Hematopoietic multipotent progenitor cell treated with erythropoietin and hydrocortisone succinate and interleukin-3 and kit ligand, for 8 days (in vitro differentiated cells): ENCODE measurements at places on chromosomes 3 and 15.

GRCh38 chr3:133464573-133464972 lies 64.7 kb downstream of the BFSP2 start:
- DNase-seq: peak; percentile 42

DNA sequence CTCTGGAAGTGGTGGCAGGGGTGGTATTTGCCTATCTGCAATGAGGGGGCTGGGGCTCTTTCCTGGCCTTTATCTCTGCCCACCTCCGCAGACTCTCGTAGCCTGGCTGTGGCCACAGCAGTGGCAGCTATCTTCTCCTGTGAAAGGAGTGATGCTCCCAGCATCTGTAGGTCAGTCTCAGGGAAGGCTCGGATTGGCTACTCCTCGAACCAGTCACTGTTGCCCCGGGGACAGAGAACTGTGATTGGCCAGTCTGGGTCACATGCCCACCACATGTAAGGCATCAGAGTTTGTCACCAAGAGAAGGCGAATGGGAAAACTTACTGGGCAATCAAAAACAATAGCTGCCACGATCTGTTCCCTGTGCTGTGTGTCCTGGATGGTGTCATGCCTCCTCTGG lies 30.1 kb upstream of the FGD5 start:
- DNase-seq: no peak

GRCh38 chr15:62999923-63000561 lies 42.5 kb upstream of the TPM1 start:
- no peak for DNase-seq

- no peak for DNase-seq
Observed at GRCh38 chr3:188126934-188127333, 27.0 kb upstream of the LPP start.

GRCh38 chr3:104763007-104763406 lies 603.7 kb upstream of the ALCAM start:
- DNase-seq: no peak

DNA sequence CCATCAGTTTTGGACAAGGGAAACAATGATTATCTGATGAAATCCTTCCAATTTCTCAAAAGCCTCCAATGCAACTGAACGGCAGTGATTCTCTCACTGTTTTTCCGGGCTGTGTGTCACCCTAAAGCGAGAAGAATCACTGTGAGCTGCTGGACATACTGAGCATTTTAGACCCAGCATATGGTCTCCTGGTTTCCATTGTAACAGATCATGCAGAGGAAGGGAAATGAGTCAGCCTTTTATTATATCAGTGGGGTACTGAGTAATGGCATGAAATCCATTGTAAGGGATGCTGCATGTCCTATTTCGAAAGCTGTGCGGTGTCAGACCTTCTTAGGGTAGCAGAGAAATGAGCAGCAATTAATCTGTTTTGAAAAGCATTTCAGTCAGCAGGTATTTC lies 287.1 kb downstream of the IL5RA start:
- DNase-seq: no peak

- DNase-seq: peak; percentile 2
Observed at GRCh38 chr3:11982341-11982941, 21.7 kb upstream of the SYN2 start.

GRCh38 chr3:120446891-120447668 lies 3.7 kb downstream of the FSTL1 start:
- DNase-seq: no peak

- DNase-seq: no peak
Observed at GRCh38 chr15:78715434-78715833, 74.4 kb upstream of the CHRNB4 start.

- DNase-seq: peak; percentile 100
Observed at GRCh38 chr3:101676765-101677435, at the start of gene ZBTB11. Gene ZBTB11, minus strand, starts transcription at chr3:101677132. Its CDS starts 218 bp downstream, at chr3:101676914.

- no peak for DNase-seq
Observed at GRCh38 chr3:26621176-26621575, 1.4 kb upstream of the LRRC3B start.

DNA sequence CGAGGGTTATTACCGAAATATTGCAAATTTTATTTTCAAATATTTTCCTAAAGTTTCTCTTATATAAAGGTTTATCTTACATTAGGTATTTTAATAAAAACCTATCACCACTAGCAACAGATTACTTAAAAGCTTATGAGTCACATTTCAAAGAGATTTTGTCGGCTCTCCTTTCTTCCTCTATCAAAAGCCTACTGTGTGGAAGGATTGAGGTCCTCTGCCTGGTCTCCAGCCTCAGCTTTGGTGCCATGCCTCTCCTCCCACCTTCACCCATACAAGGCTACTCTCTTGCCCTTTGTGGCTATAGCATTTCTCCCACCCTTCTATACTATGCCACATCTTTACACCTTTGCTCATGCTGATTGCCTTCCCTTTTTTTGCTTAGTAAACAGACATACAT lies 199.3 kb downstream of the TNIK start:
- DNase-seq: no peak

- DNase-seq: no peak
Observed at GRCh38 chr3:112755845-112756613, 90.6 kb downstream of the CD200R1L start.

DNA sequence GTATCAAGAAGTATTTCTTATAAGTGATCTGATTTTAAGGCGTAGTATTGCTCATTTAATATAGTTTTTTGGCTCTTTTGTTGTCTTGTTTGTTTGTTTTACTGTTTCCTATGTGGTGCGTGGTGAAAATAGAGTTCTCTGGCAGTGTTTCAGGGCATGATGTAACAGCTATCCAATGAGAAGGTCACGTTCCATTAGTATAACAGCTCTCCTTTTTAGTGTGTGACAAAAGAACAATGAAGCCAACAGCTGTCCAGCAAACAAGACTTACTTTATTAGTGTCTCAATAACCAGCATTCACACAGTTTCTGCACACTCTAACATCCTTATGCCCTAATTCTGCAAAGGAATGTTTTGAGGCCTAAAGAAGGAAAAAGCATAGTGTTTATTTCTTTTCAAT lies 127.9 kb downstream of the SLC25A26 start:
- DNase-seq: no peak

- no peak for DNase-seq
Observed at GRCh38 chr15:45377609-45378148, 665 bp downstream of the GATM start.

DNA sequence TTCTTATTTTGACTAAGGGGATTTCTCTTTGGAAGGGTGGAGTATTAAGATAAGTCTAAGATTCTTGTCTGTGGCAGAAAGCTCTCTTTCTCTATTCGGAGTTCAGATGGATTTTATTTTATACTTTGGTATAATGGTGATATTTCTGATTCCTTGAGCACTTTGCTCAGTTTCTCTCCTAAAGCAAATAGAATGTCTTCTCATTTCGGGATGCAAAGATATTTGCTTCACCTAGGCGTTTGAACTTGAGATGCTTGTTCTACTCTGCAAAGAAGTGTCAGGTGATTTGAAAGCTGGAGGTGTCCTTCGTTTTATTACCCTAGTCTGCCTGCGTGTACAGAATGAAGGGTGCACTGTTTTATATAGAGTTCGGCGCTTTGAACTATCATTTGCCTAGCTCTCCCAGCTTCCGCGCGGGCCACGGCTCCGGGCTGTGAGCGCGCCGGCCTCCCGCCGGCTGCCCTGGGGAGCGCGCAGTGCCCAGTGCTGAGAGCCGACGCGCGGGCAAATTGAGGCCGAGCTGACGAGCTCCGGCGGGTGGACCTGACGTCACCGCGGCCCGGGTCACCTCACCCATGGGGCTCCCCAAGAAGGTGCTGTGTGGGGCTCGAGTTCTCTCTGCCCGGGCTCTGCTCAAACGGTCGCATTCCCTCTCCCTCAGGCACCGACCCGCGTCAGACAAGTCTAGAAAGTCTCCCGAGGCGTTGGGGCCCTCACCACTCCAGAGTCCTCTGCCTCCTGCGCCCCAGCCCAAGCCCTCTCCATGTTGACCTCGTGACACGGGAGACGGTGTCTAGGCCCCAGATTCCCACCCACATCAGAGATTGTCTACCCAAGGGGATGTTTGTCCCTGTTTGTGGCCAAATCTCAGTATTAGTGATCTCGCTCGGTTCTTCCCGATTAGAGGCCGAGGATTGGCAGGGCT lies 7.5 kb downstream of the SOX2 start:
- DNase-seq: no peak

DNA sequence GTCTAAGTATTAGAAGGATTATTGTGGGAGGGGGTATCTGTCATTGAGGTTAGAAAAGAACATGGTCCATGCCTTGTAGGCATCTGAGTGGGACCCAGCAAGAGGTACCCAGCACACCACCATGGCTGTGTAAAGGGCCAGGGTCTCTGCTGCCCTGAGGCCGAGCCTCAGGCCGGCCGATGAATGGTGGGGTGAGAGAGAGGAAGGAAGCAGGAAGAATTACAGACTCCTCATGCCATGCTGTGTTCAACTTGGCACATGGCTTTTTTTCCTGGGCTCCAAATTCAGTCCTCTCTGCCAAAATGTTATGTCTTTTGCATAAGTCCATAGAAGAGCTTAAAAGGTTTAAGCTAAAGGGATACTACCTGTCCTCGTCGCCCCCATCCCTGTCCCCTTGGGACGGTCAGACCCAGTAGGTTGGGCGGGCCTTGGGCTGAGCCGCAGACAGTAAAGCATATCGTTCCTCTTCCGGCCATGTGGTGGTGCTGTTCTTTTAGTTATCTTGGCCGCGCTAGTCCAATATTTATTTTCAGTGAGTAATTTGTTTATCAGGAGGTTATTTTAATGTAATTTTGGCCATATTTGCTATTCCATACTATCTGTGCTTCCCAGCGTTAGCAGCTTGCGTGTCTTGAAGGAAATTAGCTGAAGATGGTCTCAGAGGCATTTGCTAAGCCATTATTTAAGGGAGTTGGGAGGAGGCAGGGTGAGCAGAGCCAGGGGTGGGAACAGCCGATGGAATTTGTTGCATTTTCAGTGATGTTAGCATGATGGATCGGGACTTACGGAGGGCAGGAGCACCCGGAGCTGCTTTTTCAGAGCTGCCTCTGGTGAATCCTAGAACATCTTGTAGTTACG lies 152.4 kb downstream of the AGBL1 start:
- peak; percentile 20 for DNase-seq

DNA sequence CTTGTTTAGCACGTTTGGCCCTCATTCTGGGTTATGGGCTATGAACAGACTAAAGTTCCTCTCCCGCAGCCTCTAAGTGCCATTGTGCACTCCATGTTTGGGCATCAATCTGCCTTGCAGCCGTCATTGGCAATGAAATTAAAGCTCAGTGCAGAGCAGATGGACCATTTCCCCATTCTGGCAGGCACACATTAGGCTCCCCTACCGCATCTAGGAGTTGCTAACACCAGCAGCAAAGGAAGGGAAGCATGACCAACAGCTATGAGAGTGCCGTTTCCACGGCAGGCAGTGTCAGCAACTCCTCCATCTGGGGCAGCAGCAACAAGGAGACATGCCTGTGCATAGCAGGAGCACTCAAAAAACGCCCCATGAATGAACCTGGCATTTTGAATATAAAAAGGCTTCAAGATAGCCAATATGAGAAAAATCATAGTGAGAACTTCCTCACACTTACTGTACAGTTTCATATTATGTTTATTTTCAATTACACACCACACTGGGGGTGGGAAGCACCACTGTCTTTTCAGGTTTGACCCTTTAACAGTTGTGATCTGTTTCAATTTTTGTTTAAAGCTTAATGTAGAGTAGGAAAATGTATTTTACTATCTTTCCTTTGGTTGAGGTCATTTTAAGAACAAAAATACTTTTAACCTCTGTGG lies 218.7 kb downstream of the KCNMB2 start:
- no peak for DNase-seq

- DNase-seq: no peak
Observed at GRCh38 chr15:80967451-80967850, 22.2 kb downstream of the MESD start.

DNA sequence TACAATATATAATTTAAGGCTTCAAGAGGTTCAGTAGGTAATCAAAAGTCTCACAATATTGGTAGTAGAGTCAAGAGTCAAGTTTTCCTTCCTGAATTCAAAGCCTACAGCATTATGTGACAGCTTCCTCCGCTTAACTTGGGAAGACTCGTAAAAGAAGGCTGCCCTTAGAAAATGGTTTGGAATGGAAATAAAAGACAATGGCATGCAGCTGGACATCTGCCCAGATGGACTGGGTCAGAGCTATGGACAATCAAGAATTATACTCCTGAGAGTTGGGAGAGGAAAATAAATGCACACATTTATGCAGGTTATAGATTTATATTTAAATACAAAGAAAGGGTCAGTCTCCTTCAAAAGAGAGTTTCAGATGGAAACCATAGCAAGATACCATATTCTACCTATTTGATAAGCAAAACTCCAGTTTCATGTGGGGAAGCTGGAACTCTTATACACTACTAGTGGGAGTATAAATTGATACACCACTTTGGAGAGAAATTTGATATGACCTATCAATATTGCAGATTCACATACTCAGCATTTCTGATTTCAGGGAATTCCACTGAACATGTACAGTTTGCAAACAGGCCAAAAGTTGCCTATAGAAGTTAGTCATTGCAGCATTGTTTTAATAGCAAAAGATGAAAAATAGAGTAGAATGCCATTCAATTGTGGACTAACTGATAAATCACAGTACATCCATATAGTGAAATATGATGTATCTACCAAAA lies 6.1 kb downstream of the CRYBG3 start:
- no peak for DNase-seq

DNA sequence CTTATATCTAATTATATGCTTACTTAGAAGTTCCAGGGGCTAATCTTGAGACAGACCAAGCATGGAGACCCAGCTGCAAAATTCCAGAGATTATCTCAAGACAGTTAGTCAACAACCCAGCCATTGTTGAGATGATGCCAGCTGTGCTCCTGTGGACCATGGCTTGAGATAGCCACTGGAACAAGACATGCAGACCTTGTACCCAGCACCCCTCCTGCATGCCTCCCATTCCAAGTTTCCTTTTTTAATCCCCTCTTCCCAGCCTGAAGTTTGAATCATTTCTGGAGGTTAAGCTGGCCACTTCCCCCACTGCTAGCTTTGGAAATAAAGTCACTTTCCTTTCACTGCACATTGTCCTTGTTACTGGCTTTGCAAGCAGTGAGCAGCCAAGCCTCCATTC lies 53.8 kb downstream of the IMPG2 start:
- DNase-seq: no peak

DNA sequence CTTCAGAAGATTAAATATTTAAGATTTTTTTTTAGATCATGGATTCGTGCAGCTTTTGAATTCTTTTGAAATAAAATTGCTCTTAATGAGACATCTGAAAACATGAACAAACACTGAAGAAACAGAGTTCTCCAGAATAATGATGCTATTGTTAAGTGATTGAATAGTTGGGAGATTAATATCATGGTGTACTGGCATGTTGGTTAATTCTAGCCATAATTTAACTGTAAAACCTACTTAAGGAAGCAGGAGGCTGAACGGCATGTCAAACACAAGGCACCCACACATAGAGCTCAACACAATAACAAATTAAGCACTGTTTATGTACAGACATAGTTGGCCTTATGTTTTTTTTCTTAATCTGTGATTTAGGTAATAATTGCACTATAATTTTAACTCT lies 185.6 kb downstream of the RBMS3 start:
- DNase-seq: no peak

GRCh38 chr15:62046078-62046743 lies 14.0 kb downstream of the VPS13C start:
- DNase-seq: no peak

GRCh38 chr15:101359365-101359947 lies 64.4 kb upstream of the SNRPA1 start:
- no peak for DNase-seq

GRCh38 chr3:46482632-46483350 lies 15.0 kb upstream of the RTP3 start:
- DNase-seq: no peak

GRCh38 chr15:36682101-36682500 lies 102.7 kb downstream of the CDIN1 start:
- DNase-seq: no peak
